ENCODE measurements at places on chromosomes 7 and 10. TPM values are rescaled to one million over a fixed set of nuclear protein-coding genes. Genes with fewer than 3 reads are reported as not detected.

MCM10 gene
- total RNA-seq: 29.4 TPM

ZCWPW1 gene
- 1.5 TPM for total RNA-seq

TMEM236 gene
- 0.06 TPM for total RNA-seq

FKBP9 gene
- total RNA-seq: 68.6 TPM

FAM25C gene
- total RNA-seq: not detected

AS3MT gene
- 0.34 TPM for total RNA-seq

TLL2 gene
- 0.29 TPM for total RNA-seq

FGL2 gene
- not detected for total RNA-seq

Data from Daoy (cell line).